Endothelial cell of umbilical vein (primary cell): ENCODE measurements at places on chromosomes 5 and 9. TPM values are rescaled to one million over a fixed set of nuclear protein-coding genes. Genes with fewer than 3 reads are reported as not detected.

GRCh38 chr9:127878001-127878651 is 651 bp upstream of the AK1 start:
- DNase-seq: no peak
- no peaks in the 10 kb centered on the region for H3K36me3 ChIP-seq
- peak overlapping the region; percentile 36 for H3K4me3 ChIP-seq
- peak overlapping the region; percentile 31 for H3K27ac ChIP-seq
- H3K4me1 ChIP-seq: peaks cover 22% of the 10 kb centered on the region

GRCh38 chr5:55232985-55233928 is at the start of gene CCNO:
Gene CCNO, minus strand, starts transcription at chr5:55233608. Its CDS starts 85 bp downstream, at chr5:55233523.
- DNase-seq: peak; percentile 83
- H3K27ac ChIP-seq: no peak within 1 kb of the TSS
- H3K4me1 ChIP-seq: peaks cover 26% of the 10 kb centered on the region
- no peaks in the 10 kb centered on the region for H3K36me3 ChIP-seq

GRCh38 chr9:14909961-14910805 is at the start of gene FREM1:
Gene FREM1, minus strand, starts transcription at chr9:14910428. Its CDS starts 41,451 bp downstream, at chr9:14868977.
- H3K27ac ChIP-seq: no peak within 1 kb of the TSS
- H3K4me1 ChIP-seq: no peaks in the 10 kb centered on the region
- no peaks in the 10 kb centered on the region for H3K27me3 ChIP-seq

DNA sequence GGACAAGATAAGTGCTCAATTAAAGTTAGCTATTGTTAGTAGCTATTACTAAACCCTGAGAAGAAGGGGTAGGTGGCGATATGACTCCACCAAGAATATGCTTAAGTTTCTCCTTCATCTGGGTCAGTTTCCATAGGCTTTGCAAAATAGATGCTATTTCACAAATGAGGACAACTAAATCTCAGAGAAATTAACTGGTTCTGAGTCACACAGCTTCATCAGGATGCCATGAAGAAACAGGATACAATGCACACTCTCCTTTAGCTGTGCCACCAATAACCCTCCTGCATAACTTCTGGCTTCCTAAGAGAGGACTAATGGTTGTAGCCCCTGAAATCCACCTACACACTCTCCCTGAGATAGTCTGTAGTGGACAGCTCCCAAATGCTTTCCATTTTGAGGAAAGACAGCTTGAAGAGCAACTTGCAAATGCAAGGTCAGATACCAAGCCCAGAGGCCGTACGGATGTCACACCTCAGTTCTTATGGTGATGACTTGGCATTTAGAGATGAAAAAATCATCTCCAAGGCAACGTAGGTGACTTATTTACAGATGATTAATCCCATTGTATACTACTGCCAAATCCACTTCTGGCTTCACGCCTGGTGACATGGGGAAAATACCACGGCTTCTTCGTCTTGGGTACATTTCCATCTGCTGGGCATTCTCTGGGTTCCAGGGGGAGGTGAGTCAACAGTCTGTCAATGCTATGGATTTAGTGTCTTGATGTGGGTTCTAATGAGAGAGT is 251.4 kb upstream of the IL12B start:
- H3K4me1 ChIP-seq: no peaks in the 10 kb centered on the region
- no peak overlapping the region for H3K4me3 ChIP-seq
- H3K27me3 ChIP-seq: no peaks in the 10 kb centered on the region
- no peak overlapping the region for H3K27ac ChIP-seq
- no peaks in the 10 kb centered on the region for H3K36me3 ChIP-seq

GRCh38 chr9:100489836-100490235 is 16.9 kb downstream of the TMEFF1 start:
- H3K36me3 ChIP-seq: no peaks in the 10 kb centered on the region
- H3K4me1 ChIP-seq: peaks cover 3% of the 10 kb centered on the region

DNA sequence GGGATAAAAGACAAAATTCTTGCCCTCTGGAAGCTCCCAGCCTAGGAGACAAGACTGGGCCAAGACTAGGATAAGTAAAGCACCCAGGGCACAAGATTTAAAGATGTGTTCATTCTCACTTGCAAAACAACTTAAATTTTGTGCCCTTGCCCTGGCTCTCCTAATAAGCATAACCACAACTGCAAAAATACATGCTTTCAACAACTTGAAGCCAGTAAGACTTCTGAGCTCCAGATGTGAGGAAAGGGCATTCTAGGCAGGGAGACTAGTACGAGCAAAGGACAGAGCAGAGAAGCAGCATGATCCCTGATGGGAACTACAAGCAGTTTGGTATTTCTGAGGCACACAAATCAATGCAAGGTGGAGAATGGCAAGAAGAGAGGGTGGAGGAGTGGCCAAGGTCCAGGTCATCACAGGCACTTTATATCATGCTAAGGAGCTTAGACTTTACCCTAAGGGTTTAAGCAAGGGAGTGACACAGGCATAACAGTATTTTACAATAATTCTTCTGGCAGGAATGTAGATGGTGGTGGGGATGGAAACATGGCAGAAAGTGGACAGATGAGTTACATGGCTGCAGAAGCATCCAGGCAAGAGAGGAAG is 30.1 kb upstream of the SIL1 start:
- no peak overlapping the region for H3K27ac ChIP-seq
- H3K4me3 ChIP-seq: no peak overlapping the region
- DNase-seq: no peak
- H3K36me3 ChIP-seq: no peaks in the 10 kb centered on the region

GRCh38 chr9:118570066-118570465 is 799.2 kb downstream of the BRINP1 start:
- H3K4me3 ChIP-seq: no peak overlapping the region
- no peaks in the 10 kb centered on the region for H3K4me1 ChIP-seq
- DNase-seq: no peak

GRCh38 chr9:83472221-83472665 is 66.0 kb downstream of the FRMD3 start:
- H3K27ac ChIP-seq: no peak overlapping the region
- no peaks in the 10 kb centered on the region for H3K27me3 ChIP-seq
- no peak for DNase-seq
- no peaks in the 10 kb centered on the region for H3K36me3 ChIP-seq

GRCh38 chr9:36603006-36603405 is 30.3 kb downstream of the MELK start:
- DNase-seq: no peak
- no peak overlapping the region for H3K4me3 ChIP-seq
- H3K4me1 ChIP-seq: no peaks in the 10 kb centered on the region
- no peaks in the 10 kb centered on the region for H3K27me3 ChIP-seq

- no peak overlapping the region for H3K4me3 ChIP-seq
- H3K36me3 ChIP-seq: peaks cover 27% of the 10 kb centered on the region
- no peak for DNase-seq
- no peaks in the 10 kb centered on the region for H3K27me3 ChIP-seq
- no peak overlapping the region for H3K27ac ChIP-seq
Measured at GRCh38 chr9:136903041-136903554, 16.8 kb downstream of the TRAF2 start.

- H3K4me3 ChIP-seq: peak within 1 kb of the TSS; percentile 82
- peak; percentile 80 for DNase-seq
- peak within 1 kb of the TSS; percentile 68 for H3K27ac ChIP-seq
Measured at GRCh38 chr5:38556599-38557307, at the start of gene LIFR. Gene LIFR, minus strand, starts transcription at chr5:38556646. Its CDS starts 25,999 bp downstream, at chr5:38530647.

DNA sequence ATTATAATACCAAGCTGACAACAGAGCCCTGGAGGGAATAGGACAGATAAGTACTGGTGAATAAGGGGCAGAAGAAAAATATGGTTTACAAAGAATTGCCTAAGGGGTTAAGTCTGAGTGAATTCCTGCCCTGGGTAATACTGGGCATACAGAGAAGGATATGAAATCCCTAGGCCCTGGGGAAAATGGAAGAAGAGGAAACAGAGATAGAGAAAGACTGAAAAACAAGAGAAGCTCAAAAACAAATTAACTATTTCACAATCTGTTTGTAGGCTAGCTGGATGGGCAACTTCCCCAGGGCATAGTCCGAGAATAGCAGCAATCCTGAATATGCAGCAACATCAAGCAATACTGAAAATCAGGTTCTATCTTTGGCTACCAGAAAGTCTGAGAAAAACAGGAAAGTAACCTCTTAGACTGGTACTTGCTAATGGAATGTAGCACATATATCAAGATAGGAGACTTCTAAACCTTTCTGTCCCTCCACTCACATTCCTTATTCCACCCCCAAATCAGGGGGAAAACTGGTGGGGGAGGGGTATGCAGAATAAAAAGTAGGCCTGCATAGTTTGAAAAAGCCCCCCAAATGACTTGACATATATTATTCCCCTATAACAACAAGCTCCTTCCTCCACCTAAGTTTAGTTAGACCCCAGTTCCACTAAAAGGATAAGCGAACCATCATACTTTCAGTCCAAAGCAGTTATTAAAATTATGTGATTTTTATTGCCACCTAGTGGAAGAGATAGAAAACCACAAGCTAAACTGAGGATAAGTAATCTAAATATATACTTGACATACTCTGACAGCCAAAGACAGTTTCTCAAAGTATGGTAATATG is 20.6 kb downstream of the SLC38A9 start:
- no peak overlapping the region for H3K27ac ChIP-seq
- no peaks in the 10 kb centered on the region for H3K4me1 ChIP-seq
- no peaks in the 10 kb centered on the region for H3K27me3 ChIP-seq
- peak; percentile 57 for DNase-seq
- no peaks in the 10 kb centered on the region for H3K36me3 ChIP-seq

DNA sequence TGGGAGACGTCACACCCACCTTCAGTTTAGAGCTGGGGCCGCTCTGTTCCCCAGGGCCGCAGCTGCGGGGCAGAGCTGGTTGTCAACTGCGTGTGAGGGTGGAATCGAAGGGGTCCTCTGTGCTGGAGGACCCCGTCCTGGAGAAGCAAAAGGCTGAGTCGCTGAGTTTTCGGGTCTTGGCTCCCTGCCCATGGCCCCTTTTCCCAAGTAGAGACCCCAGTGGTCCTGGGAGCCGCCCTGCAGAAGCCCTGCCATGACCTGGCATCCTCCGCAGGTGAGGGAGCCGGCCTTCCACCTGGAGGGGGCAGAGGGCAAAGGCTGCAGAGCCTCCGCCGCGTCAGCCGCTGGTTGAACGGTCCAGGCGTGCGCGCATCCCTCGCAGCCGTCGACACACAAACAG is 90.4 kb upstream of the COL5A1 start:
- no peak overlapping the region for H3K4me3 ChIP-seq
- no peak for DNase-seq
- H3K27ac ChIP-seq: peak overlapping the region; percentile 91

GRCh38 chr5:23147625-23148024 is 294.5 kb upstream of the CDH12 start:
- H3K4me3 ChIP-seq: no peak overlapping the region
- no peaks in the 10 kb centered on the region for H3K36me3 ChIP-seq
- DNase-seq: no peak
- no peaks in the 10 kb centered on the region for H3K4me1 ChIP-seq
- no peaks in the 10 kb centered on the region for H3K27me3 ChIP-seq

DNA sequence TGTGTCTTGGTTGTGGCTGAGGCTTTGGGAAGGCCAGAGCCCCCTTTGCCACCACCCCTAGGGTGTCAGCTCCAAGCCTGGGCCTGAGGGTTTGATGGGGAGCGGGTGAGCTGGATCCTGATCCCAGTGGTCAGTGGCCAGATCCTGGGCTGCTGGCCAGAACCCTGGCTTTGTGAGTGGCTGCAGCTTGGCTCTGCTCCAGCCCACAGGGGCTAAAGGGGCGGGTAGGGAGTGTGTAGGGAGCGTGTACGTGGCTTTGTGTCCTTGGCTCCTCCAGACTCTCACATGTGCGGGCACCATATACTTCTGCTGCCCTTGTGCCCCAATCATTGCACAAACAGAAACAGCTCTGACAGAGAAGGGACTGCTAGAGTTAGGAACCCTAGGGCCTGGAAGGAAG is 1.2 kb upstream of the IL11RA start:
- H3K27me3 ChIP-seq: no peaks in the 10 kb centered on the region
- no peak for DNase-seq
- H3K4me1 ChIP-seq: peaks cover 37% of the 10 kb centered on the region

GRCh38 chr9:42388146-42388690 is 204.8 kb downstream of the SPATA31A6 start:
- H3K36me3 ChIP-seq: no peaks in the 10 kb centered on the region
- no peaks in the 10 kb centered on the region for H3K4me1 ChIP-seq
- DNase-seq: peak; percentile 36
- no peak overlapping the region for H3K4me3 ChIP-seq
- H3K27me3 ChIP-seq: no peaks in the 10 kb centered on the region

DNA sequence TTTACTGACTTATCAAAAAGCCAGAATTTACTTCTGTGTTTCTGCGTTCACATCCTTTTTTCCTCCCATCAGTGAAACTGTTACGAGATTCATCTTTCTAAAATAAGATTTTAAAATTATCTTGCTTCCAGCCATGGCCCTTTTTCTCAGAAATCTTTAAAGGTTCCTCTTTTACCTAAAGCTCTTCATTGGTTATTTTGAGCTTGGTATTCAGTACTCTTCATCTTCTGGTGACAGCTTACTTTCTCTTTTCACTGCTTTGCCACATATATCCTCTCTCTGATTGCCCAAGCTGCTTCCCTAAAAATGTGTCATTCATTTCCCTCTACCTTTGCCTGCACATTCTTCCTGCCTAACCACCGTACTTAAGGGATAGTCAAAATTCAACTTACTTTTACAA is 32.3 kb downstream of the TGFBR1 start:
- no peak for DNase-seq
- H3K27me3 ChIP-seq: no peaks in the 10 kb centered on the region
- H3K27ac ChIP-seq: no peak overlapping the region
- no peaks in the 10 kb centered on the region for H3K36me3 ChIP-seq
- H3K4me1 ChIP-seq: no peaks in the 10 kb centered on the region

FAT2 gene
- total RNA-seq: not detected in 2 replicates

TEX48 gene
- not detected in 2 replicates for total RNA-seq

PLK2 gene
- total RNA-seq: 186 and 250 TPM in 2 replicates

OR2V2 gene
- total RNA-seq: not detected in 2 replicates

KCNV2 gene
- not detected in 2 replicates for total RNA-seq

PLPPR1 gene
- 0.18 TPM in 1 of 2 replicates, not detected in the other for total RNA-seq

CLPTM1L gene
- 113 and 116 TPM in 2 replicates for total RNA-seq

UGT3A1 gene
- not detected in 2 replicates for total RNA-seq

MCC gene
- 23.0 and 27.5 TPM in 2 replicates for total RNA-seq

GPX8 gene
- 147 and 161 TPM in 2 replicates for total RNA-seq

CDO1 gene
- 1.3 and 1.7 TPM in 2 replicates for total RNA-seq
